ENCODE measurements at places on chromosomes 12 and 14. TPM values are rescaled to one million over a fixed set of nuclear protein-coding genes. Genes with fewer than 3 reads are reported as not detected.

PTGER2 gene
- total RNA-seq, result 0.15 TPM

DNA sequence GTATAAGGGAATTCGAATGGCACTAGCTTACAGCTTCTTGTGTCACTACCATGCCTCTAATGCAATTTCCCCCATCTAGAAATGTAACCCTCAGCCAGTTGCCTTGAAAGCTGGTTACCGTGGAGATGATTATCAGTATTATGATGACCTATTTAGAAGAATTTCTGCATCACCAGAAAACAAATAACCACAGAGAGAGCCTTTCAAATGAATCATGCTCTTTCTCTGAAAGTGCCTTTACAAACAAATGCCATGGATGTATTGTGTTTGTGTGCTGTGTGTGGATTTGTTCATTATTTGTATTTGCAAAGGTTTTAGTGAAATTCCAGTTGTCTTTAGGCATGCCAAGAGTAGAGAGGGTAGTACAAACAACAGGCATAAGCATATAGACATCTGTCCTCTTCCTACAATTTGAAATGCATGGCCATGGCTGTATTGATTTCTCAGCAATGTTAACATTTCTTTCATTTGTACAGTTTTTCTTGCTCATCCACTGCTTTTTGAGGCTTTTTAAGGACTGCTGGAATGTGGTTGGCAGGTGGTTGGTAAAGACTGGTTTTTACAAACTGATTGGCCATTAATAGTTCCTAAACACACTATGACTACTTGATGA, 266.5 kb downstream of the PAWR start:
- DNase-seq, result no peak

DNA sequence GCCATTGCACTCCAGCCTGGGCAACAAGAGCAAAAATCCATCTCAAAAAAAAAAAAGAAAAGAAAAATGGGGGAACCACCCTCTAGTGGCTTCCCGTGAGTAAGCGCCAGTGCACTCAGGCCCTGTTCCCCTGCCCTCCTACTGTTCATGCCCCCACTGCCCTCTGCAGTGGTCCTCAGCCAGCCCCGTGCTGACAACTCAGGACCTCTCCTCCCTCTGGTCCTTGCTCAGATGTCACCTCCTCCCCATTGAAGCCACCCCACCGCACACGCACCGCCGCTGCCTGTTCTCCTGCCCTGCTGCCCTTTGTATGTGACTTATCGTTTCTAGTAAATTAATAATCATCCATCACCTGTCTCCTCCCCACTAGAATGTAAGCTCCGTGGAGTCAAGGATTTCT, 58.8 kb upstream of the DYNC1H1 start:
- no peak for DNase-seq

- no peak for DNase-seq
Observed at GRCh38 chr12:56668197-56668457, 20.0 kb downstream of the PTGES3 start.

GRCh38 chr12:124495194-124495983, 72.0 kb downstream of the NCOR2 start:
- DNase-seq, result no peak

DNA sequence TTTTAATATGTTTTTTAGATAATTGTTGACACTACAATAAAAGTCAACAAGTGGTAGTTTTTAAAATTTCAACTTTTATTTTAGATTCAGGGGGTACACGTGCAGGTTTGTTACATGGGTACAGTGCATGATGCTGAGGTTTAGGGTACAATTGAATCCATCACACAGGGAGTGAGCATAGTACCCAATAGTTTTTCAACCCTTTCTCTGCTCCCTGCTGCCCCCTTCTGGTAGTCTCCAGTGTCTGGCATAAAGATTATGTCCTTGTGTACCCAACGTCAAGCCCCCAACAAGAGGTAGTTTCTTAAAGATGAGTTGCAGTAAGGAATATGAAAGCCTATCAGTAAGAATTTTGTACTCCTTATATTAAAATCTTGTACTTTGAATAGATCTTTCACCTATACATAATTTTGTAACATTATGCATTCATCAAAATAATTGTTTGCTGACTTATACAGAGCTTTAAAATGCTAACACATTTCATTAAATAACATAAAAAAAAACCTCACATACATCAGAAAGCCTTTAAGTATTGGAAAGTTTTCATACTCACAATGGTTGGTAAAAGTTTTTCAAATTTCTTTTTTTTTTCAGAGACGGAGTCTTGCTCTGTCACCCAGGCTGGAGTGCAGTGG, 5.4 kb upstream of the RALGAPA1 start:
- no peak for DNase-seq

DNA sequence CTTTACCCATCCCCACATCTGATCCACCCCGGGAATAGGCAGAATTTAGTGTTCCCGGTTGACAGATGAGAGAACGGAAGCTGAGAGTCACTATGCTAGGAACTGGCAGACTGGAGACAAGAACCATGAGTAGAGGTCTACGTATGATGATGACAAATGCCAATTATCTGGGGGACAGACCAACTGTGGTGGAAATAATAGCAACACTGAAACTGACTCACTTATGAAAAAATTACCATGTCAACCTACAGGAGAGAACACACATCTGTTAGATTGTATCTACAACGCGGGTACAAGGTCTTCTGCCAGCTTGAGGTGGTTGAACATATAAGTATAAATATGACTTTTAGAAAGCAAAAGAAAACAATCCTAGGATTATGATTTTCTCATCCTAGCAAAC, 15.4 kb upstream of the SELPLG start:
- DNase-seq, result no peak

YY1 gene
- 48.5 TPM for total RNA-seq

- DNase-seq, result no peak
Observed at GRCh38 chr14:75182821-75183220, 6.4 kb upstream of the TMED10 start.

- no peak for DNase-seq
Observed at GRCh38 chr14:29800961-29801360, 126.7 kb downstream of the PRKD1 start.

DNA sequence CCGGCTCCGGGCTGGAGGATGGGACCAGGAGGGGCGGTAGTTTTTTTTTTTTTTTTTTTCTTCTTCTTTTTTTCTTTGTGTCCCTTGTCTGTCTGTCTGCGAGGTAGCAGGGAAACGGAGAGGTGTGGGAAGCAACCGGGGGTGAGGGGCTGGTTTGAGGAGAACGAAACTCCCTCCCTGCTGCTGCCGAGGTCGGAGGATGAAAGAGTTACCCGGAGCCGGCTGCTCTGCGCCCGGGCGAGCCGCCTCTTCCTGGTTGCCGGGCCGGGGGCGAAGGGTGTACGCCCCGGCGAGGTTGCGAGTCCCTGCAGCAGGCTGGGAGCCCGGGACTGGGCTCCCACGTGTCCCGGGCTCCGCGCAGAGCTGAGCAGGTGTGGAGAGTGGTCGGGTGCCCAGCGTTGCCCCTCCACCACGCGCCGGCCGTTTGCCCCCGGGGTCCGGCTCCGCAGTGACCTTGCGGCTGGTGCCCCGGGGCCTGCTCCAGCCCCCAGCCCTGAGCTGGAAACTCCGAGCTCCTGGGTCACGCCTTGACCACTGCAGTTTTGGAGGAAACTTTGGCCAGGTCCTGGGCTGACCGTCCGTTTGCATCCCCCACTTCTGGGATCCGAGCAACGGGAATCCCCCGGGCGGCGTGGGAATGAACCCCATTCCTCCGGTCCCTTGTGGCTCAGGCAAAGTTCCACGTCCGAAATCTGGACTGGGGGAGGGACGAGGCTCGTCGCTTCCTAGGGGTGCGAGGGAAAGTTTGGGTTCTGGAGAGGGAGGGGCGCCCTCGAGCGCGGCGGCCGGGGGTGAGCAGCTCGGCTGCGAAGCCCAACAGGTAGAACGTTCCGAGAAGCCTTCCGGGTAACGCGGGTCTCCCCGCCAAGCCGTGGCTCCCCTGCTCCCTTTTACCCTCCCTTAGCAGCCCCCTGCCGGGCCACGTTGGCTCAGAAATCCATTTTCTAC, 1.3 kb downstream of the CHST11 start:
- DNase-seq, result no peak

DNA sequence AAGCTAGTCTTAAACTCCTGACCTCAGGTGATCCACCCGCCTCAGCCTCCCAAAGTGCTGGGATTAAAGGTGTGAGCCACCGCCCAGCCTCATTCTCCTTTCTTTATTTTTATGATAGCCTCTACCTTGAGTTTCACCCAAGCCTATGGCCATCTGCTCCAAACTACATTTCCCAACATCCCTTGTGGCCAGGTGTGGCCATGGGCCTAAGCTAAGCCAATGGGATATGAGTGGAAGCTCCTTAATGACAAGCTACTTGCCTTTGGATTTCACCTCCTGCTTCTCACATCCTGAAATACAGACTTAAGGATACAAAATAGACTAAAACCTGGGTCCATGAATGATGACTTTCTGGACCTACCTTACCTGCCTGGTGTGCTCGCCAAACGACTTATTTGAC, 46.2 kb downstream of the DPF3 start:
- DNase-seq, result no peak
